ENCODE measurements at places on chromosomes 12 and 14.
A peak's percentile ranks its signal among the peaks of the same experiment; 100 is the strongest.

GRCh38 chr12:18905134-18905533, 167.2 kb downstream of the CAPZA3 start:
- DNase-seq = no peak

GRCh38 chr12:85920324-85920947, 46.3 kb downstream of the NTS start:
- peak; percentile 8 for DNase-seq

GRCh38 chr12:116968986-116969385, 58.2 kb downstream of the FBXW8 start:
- no peak for DNase-seq

GRCh38 chr12:14400599-14400998, 35.1 kb downstream of the ATF7IP start:
- DNase-seq = no peak

- DNase-seq = peak; percentile 15
Measured at GRCh38 chr12:117188961-117189724, 1.1 kb downstream of the FBXO21 start.

- no peak for DNase-seq
Measured at GRCh38 chr14:74979442-74980397, 23.0 kb upstream of the EIF2B2 start.

GRCh38 chr12:5242440-5242839, 189.5 kb upstream of the NTF3 start:
- DNase-seq = no peak

- no peak for DNase-seq
Measured at GRCh38 chr12:76871742-76872141, 7.1 kb downstream of the CSRP2 start.

DNA sequence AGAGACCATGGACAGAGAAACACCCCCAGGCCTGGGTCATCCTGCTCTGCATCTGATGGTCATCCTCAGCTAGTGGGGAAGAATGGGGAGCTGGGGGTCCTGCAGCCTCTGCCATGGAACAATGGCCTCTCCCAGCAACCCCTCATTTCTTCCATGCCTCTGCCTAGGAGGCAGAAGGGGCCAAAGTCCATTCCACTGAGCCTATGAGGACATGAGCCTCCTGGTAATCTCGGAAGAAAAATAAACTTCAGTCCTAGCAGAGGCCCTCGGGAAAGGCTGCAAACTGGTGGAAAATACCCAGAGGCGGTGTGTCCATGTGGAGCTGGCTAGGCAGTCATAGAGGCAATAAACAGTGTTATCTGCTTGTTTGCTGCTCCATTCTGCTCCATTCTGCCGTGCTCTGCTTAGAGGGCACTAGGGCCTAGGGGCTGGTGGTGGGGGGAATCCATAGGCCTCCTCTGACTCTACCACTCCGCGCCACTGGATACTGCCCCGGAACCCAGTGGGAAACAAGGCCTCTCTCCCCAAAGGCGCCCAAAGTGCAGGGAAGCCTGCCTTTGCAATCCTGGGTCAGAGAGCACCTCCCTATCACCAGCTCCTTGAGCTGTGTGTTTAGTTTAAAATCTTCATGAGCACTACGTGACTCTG, 4.5 kb downstream of the PGF start:
- no peak for DNase-seq

DNA sequence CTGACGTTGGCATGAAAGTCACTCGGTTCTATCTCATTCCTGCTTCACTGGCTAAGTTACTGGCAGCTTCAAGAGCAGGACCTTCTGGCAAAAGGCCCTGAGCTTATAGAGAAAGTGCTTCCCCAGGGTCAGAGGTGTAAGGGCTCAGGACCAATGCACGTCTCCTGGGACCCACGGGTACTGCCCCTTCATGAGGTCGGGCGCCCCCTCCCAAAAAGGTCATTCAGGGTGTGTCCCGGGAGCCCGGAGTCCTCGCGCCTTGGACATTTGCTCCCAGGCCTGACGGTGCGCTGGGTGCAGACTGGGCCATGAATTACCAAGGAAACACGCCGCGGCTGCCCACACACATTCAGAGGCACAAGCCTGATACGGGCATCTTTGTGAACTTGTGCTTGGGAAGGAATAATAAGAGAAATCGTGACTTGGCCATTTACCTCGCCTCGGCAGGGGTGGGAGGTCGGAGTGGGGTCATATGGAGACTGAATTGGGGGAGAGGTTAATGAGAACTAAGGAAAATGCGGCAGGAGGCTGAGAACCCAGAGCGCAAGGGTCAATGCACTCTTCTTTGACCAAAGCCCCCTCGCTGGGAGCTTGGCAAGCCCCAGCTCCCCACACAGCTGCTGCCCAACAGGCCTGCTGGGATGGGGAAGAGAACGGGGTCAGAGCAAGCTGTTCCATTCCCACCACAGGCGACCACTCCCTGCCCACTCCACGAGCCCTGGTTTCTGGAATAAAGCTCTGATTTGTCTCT, 15.7 kb upstream of the SLC6A12 start:
- DNase-seq = no peak

GRCh38 chr14:96126339-96126782, 78.3 kb upstream of the BDKRB2 start:
- no peak for DNase-seq

DNA sequence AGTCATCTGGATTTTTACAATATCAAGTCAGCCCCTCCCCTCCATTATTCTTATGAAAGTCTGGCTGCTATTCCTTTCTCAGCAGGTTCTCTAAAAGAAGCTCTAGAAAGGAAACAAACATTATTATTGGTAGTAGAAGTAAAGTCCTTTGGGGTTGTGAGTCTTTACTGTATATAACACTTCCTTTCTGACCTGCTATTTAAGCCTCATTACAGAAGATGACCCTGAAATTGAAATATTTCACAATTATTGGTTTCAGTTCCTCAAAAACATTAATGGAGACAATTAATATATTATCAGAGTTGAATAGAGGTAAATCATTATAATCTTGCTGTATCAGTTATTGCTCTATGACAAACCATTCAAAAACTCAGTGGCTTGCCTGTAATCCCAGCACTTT, 19.3 kb downstream of the PLEKHA5 start:
- no peak for DNase-seq

DNA sequence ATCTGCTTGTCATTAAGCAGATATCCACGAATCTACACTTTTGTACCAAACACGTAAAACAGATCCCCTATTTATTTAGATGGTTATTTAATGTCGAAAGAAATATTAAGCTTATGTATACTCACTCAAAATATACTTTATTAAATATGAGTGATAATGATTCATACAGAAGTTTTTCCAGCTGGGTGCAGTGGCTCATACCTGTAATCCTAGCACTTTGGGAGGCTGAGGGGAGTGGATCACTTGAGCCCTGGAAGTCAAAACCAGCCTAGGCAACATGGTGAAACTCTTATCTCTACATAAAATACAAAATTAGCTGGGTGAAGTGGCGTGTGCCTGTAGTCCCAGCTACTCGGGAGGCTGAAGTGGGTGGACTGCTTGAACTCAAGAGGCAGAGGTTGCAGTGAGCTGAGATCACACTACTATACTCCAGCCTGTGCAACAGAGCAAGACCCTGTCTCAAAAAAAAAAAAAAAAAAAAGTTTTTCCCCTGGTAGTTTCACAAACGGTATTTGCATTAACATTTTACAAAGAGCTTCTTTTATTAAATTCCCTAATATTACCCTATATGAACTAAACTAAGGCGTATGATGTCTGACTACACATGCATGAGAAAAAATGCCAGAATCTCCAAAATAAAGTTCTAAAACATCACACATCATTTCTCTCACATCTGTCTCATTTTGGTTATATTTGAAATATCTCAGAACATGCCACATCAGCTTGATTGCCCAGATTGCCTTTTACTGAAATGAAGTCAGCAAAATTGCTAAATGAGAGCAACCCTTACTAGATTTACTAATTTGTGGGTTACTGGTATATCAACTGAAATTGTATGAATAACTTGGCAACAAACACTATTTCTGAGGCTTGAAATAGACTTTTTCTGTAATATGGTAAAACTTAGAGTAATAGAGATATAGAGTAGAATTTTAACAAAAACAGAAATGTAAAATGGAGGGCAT, 74.9 kb downstream of the PAWR start:
- no peak for DNase-seq

DNA sequence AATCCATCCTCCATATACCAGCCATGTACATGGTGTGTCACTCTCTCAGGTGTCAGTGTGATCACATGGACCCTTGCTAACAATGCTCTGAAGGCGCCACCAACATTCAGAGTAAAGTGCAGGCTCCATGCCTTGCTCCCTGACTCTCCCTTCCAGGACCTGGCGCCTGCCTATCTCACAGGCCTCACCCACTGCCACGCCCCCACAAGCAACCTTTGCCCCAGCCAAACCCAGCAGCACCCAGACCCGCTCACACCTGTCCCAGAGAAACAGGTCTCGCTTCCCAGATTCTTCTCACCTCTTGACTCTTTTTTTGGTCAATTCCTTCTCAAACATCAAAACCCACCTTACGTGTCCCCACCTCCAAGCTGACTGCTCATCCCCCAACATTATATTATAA, 52.3 kb downstream of the KCNK10 start:
- no peak for DNase-seq

GRCh38 chr12:122740351-122740750, 9.7 kb upstream of the HCAR1 start:
- DNase-seq = no peak

DNA sequence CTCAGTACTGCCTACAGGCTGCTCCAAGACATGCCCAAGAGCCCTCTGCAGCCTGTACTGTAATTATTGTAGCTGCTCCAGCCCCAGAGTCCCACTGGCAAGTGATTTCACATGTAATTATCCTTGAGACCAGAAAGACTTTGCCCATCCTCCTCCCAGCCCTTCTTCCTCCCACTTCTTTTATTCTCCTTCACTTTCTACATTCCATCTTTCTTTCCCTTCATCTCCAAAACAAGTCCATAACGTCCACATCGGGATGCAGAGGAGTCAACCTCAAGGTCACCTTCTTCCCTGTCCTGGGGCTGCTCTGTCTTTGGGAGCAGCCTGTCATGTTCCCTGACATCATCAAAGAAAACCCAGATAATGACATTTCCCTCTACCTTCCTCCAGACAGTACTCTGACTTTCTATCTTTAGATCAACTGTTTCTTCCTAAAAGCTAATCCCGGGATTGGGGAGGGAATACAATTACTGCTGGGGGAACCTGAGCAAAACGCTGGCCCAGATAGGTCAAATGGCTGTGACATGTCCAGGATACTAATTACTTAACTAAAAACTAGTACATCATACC, 39.1 kb downstream of the SLC8A3 start:
- no peak for DNase-seq

DNA sequence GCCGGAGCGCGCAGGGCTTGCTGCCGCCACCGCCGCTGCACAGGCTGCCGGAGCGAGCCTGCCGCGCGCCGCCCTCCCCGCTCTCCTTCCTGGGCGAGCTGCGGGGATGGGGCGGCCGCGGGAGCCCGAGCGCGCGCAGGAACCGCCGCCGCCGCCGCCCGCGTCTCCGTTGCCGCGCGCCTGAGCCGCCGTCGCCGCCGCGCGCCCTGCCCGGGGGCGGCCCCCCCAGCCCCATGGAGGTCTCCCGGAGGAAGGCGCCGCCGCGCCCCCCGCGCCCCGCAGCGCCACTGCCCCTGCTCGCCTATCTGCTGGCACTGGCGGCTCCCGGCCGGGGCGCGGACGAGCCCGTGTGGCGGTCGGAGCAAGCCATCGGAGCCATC, 352 bp downstream of the PLXNC1 start:
- DNase-seq = no peak

GRCh38 chr12:100128512-100128908, 14.2 kb downstream of the BLTP3B start:
- DNase-seq = no peak

DNA sequence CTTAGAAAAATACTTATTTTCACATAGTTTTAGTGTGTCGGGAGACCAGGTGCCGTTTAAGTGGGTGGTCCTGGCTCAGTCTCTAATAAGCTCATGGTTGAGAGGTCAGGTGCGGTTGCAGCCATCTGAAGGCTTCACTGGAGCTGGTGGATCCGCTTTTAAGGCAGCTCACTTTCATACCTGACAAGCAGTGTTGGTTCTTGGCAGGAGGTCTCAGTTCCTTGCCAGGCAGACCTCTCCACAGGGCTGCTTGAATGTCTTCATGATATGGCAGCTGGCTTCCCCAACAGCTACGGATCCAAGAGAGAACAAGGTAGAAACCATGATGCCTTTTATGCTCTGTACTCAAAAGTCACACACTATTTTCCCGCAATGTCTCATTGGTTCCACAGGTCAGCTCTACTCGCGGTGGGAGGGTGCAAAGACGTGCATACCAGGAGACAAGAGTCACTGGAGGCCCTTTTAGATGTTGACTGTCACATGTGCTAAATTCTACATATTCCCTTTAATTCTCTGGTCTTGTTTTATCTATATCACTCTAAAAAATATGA, 8.0 kb upstream of the ZDHHC17 start:
- no peak for DNase-seq

DNA sequence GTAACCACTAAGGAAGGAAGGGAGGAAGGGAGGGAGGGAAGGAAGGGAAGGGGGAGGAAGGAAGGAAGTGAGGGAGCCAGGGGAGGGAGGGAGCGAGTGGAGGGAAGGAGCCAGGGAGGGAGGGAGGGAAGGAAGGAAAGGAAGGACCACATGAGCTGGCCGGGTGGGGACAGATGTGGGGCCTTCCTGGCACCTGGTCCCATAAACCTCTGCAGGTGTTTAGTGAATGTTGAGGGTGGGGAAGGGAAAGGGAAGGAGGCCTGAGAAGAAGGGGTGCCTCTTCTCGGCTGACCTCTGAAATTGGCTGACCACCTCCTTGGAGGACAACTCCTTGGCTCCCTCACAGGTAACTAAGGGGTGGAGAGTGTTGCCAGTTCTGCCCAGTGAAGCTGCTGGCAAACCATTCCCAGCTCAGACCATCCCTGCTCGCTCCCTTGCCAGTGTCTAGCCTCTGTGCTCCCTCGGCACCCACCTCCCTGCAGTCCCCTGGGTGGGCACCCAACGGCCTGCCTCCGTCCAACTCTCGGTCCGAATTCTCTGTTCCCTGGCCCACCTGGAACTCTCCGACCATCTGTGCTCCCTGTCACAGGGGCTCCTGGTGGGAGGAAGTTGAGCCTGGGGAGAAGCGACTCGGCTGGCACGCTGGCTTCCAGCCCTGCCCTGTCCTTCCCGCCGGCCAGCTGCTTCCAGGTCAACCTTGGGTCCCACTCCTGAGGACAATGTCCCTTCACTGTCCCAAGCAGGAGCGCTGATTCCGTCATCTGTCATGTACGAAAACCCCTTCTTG, 12.2 kb upstream of the PPP1R13B start:
- DNase-seq = no peak

GRCh38 chr14:74763803-74764531, 851 bp downstream of the YLPM1 start:
- DNase-seq = no peak

Data from non-pigmented ciliary epithelial cell (primary cell).